ENCODE measurements at places on chromosomes 16 and 17. TPM values are rescaled to one million over a fixed set of nuclear protein-coding genes. Genes with fewer than 3 reads are reported as not detected.

SCGB1C2 gene
- not detected for total RNA-seq

ABCC12 gene
- total RNA-seq, result not detected

PRDM7 gene
- total RNA-seq, result not detected

DNA sequence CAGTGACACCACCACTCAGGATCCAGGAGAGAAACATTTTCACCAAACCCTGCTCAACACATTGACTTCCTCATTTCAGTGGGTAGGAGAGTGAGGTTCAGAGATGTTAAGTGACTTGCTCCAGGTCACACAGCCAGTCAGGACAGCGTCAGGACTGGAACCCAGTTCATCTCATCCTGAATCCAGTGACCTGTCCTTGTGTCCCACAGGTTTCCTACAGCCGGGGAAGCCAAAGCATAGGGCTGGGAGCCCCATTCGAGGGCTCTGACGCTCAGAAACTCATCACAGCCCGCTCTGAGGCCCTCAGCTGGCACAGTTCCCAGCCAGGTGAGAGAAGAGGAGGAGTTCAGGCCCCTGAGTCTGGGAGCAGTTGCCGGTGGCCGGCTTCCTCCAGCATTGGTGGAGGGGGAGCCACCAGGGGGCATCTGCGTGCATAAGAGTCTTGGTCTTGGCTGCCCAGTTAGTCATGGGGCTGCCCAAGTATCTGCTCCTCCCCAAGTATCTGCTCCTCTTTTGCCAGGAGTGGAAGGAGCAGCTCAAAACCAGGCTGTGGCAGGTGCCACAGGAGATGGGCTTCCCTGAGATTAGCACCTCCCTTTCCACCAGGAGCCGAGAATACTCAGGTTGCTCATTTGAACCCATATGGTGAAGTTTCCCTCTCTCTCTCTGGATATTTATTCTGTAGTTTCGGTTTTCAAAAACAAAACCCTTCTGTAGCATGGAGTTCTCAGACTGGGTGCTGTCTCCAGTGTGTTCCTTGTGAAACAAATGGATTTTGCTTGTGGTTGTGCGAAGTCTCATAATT lies 56.0 kb downstream of the TNFRSF13B start:
- peak; percentile 61 for DNase-seq
- no peaks in the 10 kb centered on the region for H3K36me3 ChIP-seq
- no peaks in the 10 kb centered on the region for H3K4me1 ChIP-seq
- H3K27ac ChIP-seq, result no peak overlapping the region

GRCh38 chr17:81097134-81097942 lies 62.4 kb downstream of the BAIAP2 start:
- peaks cover 40% of the 10 kb centered on the region for H3K4me1 ChIP-seq
- peak; percentile 77 for DNase-seq
- peaks cover 9% of the 10 kb centered on the region for H3K27me3 ChIP-seq
- H3K36me3 ChIP-seq, result no peaks in the 10 kb centered on the region
- H3K4me3 ChIP-seq, result no peak overlapping the region

GRCh38 chr16:29702269-29702668 lies 23.3 kb downstream of the QPRT start:
- H3K36me3 ChIP-seq, result no peaks in the 10 kb centered on the region
- peak; percentile 46 for DNase-seq
- peaks cover 2% of the 10 kb centered on the region for H3K27me3 ChIP-seq
- peaks cover 31% of the 10 kb centered on the region for H3K4me1 ChIP-seq
- peak overlapping the region; percentile 93 for H3K27ac ChIP-seq

Measured in activated CD8-positive, alpha-beta memory T cell treated with anti-CD3 and anti-CD28 coated beads, Interleukin-2, amount 10 ng/mL, durations not matched to agents 7 days and 5 days (primary cell).